ENCODE measurements at places on chromosomes 2 and 18.

DNA sequence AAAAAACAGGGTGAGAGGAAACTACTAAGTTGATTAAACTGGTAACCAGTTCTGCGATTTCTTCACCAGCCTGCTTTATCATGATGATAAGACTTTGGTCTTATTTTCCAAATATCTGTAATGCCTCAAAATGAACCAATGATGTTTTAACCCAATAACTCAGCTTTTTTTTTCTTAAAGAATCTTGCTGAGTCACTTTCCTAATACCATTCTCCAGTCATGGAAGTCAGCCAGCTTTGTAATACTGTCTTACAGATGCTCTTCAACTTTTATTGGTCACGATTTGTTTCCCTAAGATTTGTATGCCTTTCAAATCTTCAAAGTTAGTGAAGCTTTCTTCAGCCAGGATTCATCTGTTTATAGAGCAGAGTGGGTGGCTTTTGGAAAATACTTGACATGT is 47.7 kb upstream of the SMIM21 start:
- DNase-seq = no peak

GRCh38 chr18:58221060-58221725 is 177.2 kb downstream of the NEDD4L start:
- DNase-seq = no peak

DNA sequence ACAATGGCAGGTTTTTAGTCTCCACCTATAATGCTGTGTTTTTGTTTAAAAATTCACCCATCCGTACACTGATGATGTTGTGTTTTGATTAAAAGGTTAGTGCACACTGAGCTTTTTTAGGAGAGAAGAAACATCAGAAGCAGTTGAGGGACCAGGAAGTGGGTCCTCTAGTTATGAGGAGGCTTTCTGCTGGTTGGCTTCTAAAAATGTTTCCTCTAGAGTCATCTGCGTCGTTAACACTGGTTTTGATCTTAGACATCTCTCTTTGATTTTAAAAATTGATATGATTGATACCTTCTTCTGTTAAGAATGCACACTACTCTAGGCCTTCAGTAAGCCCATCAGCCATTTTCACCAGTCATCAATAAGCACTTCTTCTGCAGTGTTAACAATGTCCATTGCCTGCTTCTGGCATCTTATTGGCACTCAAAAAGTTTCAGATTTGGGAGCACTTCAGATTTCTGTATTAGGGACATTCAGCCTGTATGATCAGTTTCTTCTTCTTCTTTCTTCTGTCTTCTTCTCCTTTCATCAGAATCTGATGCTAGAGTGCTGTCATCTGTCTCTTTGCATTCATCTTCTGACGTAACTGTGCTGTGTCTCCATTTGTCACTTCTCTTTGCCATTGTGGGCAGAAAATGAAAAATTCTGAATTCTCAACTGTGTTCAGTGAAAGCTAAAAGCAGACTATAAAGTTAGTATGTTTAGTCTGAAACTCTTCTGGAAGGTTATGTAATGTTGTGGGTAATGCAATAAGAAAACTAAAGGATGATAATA is 56.3 kb downstream of the PHLPP1 start:
- no peak for DNase-seq

- no peak for DNase-seq
Measured at GRCh38 chr18:48698707-48699106, 159.9 kb downstream of the CTIF start.

- DNase-seq = no peak
Measured at GRCh38 chr2:68951899-68952298, 794 bp downstream of the GKN2 start.

- DNase-seq = peak; percentile 55
Measured at GRCh38 chr2:118202707-118203303, 114.5 kb downstream of the INSIG2 start.

- no peak for DNase-seq
Measured at GRCh38 chr2:60125611-60126426, 427.6 kb downstream of the BCL11A start.

DNA sequence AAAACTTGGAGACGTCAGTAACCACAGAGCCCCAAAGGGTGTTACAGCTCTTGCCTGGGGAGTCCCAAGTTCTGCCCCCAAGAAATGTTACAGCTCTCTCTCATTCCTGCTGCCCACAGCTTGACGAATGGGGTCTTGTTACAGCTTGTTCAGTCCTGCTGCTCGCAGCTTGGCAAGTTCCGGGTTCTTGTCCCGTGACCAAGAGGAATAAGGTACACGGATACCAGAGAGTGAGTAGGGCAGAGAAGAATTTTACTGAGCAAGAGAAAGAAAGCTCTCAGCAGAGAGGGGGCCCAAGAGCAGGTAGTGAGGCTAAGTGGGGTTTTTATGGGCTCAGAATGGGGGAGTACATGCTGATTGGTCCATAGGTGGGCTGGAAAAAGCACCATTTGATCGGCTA is 27.2 kb downstream of the SLC39A6 start:
- DNase-seq = no peak

DNA sequence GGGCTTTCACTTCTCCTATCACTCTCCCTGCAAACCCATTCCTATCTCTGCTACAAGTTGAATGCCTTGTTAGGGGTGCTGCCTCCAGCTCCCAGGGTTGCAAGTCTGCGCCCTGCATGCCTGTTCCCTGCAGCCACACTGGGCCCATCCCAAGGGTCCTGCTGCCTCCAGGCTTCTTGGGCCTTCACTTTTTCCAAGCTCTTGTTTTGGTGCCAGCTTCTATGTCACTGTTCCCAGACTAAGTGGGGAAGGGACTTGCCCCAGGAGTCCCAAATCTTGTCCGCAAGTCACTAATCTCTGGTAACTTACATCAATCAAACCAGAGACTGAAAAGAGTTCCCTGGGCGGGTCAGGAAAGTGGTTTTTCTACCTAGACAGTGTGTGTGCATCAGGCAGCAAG is 65.4 kb downstream of the ZCCHC2 start:
- no peak for DNase-seq

DNA sequence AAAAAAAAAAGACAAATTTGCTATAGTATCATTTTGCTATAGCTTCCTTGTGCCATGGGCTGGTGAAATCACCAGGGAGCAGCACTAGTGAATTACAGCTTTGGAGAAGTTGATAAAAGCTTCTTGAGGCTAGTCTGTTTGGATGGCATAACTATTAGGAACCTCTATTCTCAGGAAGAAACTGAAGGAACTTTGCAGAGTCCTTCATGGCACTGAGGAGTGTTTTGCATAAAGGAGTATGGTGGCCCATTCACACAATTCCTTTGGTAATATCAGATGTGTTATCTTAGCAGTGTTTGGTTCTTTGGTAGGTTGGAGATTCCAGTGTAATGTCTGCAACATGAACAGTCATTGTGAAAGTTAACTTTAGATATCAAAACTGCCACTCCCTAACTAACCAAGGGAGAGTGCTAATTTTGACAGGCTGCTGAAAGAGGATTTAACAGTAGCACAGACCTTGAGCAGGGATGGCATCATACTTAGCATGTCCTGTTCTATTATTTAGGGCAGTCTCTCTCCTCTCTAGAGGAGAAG is 76.6 kb upstream of the ZFP36L2 start:
- no peak for DNase-seq

DNA sequence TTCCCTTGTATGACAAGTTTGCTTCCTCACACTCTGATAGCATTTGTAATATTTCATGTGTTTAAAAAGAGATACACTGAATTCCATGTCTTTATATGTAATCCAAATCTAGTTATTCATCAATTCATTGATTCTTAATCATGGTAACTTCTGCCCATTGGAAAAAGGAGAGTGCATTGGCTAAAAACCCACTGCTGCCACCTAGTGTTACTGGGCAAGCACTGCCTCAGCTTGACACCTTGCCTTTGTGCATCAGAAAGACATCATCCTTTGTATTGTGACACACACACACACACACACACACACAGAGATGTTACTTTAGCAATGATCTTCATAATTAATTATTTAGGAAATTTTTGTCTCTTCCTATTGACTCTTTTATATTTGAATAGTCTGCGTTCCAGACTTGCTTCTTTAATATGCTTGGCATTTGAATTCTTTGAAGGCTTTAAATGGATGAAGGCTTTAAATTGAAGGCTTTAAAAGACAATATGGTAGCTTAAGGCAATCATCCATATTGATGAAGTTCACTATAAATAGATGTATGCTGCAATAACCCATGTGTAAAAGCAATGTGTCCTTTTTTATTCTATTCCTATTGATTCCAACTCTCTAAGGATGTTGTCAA is 414.2 kb upstream of the CHST9 start:
- DNase-seq = peak; percentile 35

DNA sequence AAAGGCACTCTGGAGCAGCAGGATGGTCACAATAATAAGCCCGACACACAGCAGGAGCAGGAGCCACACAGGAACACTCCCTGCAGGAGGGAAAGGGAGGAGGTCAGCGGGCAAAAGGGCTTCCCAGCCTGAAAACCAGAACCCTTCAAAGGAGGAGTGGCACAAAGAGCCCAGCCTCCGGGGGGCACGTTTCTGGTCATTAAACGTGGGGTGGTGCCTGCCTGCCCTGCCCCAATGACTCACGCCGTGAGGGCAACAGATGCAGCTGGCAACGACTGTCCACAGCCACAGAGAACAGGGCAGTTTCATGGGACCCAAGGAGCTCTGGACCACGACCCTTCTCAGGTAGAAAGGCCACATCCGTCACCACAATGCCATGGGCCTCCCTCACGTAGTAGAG is 3.0 kb downstream of the PREB start:
- DNase-seq = no peak

DNA sequence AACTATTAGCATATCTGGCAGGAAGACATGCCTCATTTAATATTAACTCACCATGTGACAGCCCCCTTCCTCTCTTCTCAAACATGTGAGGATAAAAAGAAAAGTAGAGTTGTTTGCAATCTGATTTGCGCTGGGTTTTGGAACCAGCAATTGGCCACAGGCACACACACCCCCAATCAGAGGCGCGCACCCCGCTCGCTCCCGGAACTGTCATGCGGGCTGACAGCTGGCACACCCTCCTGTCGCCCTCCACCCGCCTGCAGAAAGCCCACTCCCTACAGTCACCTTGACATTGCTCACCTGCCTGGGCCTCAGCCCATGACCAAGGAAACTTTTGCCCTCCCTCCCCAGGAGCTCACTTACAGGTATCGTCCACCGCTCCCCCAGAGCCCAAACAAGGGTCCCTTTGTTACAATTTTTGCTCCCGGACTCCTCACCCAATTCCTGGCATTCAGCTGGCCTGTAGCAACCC is 1.1 kb downstream of the COBLL1 start:
- peak; percentile 23 for DNase-seq

DNA sequence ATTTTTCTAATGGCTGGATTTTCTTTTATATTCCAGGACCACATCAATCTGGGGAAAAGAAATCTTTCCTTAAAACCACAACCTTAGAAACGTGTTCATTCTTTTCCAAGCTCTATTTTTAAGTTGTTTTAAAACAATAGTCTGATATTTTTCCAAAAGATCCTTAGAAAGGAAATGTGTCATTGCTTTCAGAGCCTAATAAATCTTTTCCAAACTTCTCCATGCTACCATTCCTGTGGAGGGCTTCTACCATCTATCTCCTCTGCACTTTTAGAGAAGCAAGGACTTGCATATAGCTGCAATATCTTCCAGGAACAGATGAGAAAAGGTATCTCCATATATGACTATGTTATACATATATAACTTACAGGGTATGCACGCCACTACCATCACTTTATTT is 21.2 kb downstream of the WDFY1 start:
- no peak for DNase-seq

DNA sequence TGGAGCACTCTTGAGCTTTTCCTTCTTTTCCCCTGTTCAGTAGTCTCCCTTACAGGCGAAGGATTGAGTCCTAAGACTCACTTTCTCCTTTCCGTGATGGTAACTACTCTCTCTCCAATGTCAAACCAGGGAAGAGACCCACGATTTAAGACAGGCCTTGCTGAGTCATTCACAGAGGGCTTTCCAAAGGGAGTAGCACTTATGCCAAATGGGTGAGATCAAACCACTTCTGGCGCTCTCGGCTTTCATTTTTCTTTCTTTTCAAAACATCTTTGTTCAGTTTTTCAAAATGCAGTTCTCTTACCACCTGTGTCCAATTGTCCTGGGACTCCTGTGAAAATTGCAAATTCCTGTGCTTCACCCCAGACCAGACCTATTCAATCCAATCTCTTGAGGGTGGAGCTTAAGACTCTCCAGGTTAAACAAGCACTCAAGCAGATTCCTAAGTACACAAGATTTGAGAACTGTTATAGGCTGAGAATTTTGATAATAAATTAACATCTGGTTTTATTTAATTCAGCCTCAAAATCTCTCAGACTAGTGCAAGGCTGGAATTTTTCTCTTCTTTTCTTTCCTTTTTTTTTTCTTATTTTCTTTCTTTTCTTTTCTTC is 14.4 kb upstream of the MRPL19 start:
- no peak for DNase-seq

GRCh38 chr2:42841344-42841743 is 49.0 kb upstream of the HAAO start:
- no peak for DNase-seq

DNA sequence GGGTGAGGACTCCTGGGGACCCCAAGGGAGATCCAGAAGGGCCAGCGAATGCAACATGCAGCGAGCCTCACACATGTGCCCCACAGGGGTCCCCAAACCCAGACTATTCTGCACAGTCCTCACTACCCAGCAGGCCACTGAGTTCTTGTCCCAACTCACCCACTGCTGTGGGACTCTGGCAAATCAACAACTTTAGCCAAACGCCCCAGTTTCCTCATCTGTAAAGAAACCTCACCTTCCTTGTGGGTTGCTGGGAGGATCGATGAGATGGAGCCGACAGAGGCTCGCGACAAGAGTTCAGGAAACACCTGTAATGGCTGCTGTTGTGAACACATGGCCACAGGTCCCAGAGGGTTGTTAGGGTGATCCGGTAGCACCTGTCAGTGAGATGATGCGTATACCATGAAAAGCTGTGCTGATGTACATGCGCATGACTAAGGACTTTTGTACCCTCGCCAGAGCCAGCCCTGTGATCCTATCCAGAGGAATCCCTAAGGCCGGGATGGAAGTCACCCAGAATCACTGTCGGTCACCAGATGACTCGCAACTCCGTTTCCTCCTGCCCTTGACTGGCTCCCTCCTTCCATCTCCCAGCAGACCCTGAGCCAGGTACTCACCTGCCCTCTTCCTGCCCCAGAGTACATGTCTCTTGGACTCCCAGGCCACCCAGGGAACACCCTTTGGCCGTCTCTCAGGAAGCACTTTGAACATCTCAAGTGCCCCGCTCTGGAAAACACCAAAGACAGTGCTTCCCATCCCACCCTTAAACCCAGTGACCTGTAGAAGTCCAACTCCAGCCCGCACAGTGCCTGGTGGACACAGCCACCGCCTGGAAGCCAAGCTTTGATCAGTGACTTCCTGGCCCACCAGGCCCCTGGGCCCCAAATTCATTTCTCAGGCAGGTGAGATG is 103.3 kb upstream of the ID2 start:
- DNase-seq = no peak

DNA sequence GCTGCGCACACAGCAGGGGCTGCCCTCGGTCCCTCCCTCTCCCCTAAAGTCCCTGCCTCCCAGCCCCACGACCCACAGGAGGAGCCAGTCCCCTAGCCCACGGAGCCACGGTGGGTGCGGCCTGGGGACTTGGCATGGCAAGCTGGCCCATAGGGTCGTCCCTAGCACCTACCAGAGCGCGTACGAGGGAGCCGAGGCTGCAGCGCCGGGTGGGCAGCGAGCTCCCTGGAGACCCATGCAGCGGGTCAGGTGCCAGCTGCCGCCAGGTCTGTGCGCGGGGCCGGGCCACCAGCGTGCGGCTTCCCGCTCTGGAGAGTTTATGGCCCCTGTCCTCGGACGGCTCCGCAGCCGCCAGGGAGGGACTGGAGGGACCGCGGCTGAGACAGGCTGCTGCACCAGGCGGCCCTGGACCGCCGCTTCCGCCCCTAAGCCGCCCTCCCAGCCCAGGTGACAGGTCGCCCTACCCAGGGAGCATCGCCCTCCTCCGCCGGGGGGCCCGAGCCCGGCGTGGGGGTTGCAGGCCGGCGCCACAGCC is 273.6 kb downstream of the CCDC74A start:
- no peak for DNase-seq
